RKO (cell line): ENCODE measurements at places on chromosomes 2 and 18.
A peak's percentile ranks its signal among the peaks of the same experiment; 100 is the strongest.

DNA sequence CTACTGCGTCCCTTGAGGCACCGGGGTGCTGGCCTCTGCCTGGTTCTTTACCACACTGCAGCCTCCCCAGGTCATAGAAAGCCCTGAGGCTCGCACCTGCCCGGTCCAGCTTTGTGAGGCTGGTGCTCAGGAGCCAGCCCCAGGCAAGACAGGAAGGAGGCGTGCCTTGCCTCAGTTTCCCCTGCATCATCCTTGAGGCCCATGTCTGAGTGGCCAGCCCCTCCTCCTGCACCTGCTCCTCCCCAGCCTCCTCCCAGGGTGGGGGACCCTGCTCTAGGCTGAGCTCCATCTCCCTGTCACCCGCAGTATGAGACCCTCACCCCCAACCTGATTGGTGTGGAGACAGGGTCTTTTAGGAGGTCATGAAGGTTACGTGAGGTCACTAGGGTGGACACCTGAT is 147.7 kb downstream of the ZNF516 start:
- no peak for DNase-seq

DNA sequence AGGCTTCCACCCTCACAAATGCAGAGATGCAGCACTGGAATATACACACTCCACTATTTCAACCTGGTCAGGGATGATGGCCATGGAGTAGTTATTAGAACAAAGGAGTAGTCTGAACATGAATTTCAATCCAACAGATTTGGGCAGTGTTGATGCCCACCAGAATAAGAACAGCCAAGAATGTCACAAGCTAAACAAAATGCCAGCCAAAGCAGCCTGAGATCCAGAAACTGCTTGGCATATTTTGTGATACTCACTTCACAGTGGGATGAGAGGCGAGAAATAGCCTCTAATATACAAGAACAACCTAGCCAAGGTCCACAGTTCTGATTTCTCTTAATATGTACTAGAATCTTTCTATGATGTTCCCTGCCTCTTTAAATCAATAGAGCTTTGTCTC is 58.6 kb upstream of the KLF7 start:
- no peak for DNase-seq

DNA sequence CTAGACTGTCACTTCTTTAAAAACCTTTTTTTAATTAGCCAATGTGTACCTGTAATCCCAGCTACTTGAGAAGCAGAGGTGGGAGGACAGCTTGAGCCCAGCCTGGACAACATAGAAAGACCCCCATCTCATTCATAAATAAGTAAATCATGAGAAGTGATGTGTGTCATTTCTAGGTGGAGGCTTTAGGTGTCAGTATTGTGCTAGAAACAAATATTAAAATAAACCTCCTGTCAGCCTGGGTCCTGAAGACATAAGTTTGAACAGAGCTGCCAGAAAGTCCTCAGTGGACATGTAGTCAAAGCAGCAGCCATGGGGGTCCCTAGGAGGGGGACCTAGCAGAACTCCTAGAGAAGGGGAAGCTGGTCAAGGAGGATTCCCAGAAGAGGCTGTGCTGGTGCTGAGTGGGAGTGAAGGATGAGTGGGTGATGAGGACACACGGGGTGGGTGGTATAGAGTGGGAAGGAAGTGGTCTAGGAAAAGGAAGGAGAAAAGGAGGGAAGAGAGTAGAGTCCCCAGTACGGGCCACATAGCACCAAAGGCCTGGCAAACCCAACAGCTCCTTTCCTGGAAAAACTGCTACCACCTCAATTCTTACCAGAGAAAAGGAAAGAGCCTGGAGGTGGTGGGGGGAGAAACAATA is 316.6 kb upstream of the NCKAP5 start:
- peak; percentile 22 for DNase-seq

GRCh38 chr2:136290326-136290725 is 172.4 kb upstream of the CXCR4 start:
- DNase-seq, result no peak

DNA sequence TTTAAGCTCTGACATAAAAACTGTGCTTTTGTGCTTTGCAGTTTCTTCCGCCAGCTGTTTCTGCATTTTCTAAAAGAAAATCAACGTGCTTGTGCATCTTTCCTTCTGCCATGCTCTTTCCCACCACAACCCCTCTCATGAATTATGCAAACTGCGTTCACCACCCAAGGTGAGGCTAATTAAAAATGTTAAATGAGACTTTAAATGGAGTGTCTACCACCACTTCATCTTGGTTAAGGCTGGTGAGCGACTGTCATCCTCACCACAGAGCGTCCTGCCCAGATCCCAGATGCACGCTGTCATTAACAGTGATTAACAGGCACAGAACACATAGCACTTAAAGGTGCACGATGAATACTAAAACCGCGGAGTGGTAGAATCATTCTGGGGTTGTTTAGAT is 250.5 kb upstream of the RAB6C start:
- DNase-seq, result no peak

- DNase-seq, result no peak
Observed at GRCh38 chr2:88024509-88024908, 8.2 kb upstream of the RNU2-63P start.

DNA sequence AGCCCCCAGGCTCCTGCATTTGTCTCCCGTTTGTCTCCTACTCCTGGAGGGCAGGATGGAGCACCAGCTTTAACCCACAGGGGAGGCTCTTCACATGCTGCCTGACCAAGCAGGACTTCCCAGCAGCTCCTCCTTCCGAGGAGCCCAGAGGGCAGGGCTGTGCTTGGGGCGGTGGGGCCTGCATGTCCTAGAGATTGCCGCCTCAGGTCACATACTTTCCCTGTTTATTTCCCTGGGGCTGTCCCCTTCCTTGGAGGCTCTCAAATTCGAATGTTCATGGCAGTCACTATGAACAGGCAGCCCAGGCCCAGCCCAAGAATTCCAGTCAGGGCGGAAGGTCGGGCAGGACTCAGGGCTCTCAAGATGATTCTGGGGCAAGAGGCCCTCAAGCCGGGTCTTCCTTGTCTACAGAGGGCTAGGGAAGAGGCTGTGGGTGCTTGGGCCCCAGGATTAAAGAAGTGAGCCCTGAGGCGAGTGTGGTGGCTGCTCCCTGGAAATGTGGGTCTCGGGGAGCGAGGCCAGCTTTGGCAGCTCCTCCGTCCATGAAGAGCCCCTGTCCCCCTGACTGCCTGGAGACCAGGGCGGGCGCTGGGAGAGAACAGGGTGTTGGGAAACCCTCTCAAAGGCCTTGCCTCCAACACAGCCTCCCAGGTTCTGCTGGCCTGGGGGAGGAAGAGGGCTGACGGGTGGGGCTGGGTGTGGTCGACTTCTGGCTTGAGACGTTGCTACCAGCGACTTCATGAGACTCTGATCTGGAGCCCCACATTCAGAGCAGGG is 48.9 kb upstream of the HPCAL1 start:
- no peak for DNase-seq

DNA sequence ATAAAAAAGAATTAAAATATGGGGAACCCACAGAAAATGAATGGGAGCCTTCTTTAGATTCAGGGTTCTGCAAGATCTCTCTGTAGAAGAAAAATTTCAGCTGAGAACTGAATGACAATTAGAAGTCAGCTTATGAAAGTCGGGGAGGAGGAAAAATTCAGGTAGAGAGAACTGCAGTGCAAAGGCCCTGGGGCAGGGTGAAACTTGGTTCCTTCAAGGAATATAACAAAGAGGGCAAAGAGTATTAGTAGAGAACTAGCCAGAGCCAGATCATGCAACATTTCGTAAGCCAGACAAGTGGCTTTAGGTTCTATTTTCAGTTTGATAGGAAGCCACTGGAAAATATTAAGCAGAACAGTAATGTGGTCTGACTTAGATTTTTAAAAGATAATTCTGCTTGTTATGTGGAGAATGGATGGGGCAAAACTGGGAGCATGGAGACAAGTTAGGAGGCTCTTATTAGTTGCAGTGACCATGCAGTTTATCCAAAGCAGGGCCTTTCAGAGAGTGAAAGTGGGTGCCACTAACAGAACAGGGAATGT is 27.9 kb downstream of the RAB27B start:
- no peak for DNase-seq

- no peak for DNase-seq
Observed at GRCh38 chr2:148391324-148391723, 253.2 kb upstream of the EPC2 start.

GRCh38 chr2:20436716-20437470 is 10.0 kb upstream of the RHOB start:
- no peak for DNase-seq

- no peak for DNase-seq
Observed at GRCh38 chr18:23867006-23867405, 147.5 kb upstream of the TTC39C start.

- no peak for DNase-seq
Observed at GRCh38 chr2:218959141-218959731, at the start of gene CDK5R2. Gene CDK5R2 (plus strand): TSS chr2:218959666. CDS start chr2:218959821, 155 bp downstream.

- DNase-seq, result no peak
Observed at GRCh38 chr18:23340661-23341060, 112.4 kb upstream of the RIOK3 start.

DNA sequence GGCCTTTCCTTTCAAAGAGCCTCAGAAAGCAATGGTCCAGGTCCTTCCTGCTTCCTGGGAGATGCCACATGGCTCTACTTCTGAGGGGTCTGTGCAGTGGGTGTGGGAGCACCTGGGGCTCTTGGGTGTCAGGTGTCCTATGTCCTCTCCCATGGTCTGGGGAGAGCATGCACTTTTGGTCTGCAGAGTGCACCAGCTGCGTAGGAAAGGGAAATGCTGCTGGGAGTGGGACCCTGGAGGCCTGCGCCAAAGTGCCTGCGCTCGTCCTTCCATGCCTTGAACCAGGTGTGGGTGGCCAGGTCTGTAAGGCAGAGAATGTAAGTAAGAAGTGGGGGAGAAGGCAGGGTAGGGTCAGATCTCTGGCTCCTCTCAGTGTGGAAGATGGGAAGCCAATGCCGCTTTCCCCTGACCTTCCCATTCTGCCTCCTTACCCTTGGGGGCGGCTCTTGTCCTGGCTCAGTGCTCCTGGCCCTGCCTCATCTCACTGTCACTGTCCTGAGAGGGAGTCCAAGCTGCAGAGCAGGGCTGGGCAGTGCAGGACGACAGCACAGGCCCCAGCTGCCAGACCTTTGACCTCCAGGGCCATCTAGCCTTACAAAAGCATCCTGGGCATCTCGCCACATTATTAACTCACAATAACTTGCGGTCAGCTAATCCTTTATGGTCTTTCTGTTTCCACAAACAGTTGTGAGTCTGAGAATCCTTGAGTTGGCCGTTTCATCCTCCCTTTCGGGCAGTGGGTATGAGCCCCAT is 6.6 kb upstream of the PROM2 start:
- DNase-seq, result no peak

GRCh38 chr2:38907743-38908562 is 18.3 kb downstream of the ARHGEF33 start:
- DNase-seq, result no peak

- DNase-seq, result no peak
Observed at GRCh38 chr2:76851000-76851399, 671.2 kb downstream of the LRRTM4 start.

DNA sequence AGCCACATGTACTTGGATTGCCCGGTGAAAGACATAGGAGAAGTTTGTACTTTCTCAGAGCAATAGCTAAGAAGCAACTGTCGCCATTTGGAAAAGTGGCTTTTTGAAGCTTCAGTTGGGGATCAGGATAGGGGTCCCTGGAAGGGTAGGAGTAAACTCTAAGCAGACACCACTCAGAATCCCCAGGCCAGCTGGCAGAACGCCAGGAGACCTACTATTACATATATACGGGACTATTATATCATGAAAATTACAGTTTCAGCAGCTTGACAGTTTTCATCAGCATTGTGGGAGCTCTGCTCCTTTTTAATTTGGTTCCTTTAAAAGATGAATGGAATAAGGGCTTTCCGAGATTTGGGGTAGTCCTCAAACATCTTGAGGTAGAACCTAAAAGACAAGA is 54.9 kb downstream of the SRD5A2 start:
- no peak for DNase-seq
